ENCODE measurements at places on chromosomes 3 and 15.

DNA sequence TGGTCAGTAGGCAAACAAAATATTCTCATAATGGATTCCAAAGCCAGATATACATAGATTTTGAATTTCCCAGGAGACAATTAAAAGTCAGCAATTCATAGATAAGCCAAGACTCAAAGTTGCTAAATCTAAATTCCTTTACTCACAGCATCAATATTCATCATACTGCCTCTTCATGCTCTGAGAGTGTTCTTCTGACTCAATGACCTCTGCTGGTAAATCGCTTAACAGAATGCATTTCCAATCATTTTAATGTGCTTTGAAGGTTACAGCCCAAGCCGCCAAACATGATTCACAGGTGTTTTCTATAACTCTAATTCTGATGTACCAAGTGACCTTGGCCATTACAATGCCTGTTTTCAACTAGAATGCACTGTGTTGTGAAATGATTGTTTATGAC is 24.2 kb upstream of the SLC4A7 start:
- DNase-seq, result no peak

DNA sequence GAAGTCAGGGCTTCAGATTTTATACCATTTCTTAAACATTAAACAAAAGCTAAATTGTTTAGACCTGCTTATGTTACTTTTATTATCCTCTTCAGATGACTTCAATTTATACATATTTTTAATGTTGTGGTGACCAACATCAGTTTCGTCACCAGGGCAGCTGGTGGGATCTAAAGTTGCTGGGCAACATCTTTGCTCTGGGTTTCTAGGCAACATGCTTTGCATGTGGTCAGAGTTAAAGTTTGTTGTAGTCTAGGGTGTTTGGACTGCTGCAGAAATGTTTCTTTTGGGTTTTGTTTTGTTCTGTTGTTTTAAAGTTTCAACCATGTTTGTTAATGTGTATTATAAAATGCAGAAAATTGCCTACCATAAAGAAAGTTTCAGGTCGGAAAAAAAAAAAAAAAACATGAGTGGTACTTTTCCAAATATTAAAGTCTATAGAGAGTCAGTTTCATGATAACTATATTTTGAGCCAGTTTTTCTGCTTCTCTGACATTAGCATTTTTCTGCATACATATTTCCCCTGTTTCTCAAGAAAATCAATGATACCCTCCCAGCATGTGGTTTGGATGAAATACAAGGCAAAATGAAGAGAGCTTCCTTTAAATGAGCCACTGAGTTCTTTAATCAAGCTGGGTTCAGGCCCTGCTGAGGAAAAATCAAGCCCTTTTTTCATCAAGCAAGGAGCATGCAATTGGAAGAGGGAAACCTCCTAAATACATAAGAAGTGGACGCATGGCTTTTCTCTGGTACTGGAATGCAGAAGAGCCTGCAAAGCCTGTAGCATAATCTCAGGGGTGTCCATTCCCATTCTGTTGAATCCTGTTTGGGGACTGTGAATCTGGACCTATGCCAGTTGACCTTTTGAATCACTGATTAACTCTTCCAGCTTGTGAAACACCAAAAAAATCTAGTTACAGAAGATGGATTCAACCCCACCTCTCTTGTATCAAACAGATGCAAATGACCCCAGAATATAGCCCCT is 35.0 kb upstream of the VGLL3 start:
- DNase-seq, result no peak

DNA sequence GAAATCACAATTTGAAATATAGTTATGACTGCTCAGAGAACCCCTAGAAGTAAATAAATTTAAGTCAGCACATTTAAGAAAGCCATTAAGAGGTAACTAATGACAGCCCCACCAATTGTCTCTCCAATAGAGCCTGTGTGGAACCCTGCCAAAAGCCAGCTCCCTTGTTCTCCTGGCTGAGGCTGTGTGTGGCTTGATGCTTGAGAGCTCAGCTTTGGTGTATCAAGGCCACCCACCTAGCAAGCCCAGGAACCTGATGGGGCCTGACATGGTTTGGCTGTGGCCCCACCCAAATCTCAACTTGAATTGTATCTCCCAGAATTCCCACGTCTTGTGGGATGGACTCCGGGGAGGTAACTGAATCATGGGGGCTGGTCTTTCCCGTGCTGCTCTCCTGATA is 106.9 kb downstream of the LRRN1 start:
- no peak for DNase-seq

DNA sequence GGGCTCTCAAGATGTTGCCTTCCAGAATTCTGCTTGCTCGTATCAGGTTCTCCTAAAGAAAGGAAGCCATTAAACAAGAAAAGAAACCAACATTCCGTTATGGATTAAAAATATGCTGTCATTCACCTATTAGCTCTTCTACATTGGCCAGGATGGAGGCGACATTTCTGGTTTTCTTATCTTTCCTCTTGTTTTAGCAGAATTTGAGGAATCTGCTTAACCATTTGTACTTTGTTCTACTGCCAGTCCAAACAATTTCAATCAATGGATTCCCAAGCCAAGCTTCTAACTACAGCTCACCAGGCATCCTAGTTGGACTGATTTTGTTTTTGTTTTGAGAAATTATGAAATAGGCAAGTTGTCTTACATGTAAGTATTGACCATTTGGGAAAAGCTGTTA is 164.6 kb upstream of the TSC22D2 start:
- no peak for DNase-seq

DNA sequence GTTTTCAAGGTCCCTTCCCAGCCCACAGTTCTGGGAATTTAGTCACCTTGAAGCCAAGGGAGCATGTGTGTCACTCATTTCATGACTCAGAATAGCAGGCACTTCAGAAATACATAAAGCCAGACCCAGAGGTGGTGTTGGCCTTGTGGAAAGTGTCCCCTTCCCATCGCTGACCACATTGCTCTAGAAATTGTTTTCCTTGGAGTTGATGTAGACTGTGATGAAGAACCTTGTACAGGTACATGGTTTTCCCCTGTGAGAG is 158.8 kb downstream of the SLCO3A1 start:
- DNase-seq, result no peak

GRCh38 chr15:32998979-32999672 is 195.4 kb downstream of the FMN1 start:
- no peak for DNase-seq

- no peak for DNase-seq
These were observed 413 bp downstream of the SEC22C start for GRCh38 chr3:42581400-42581708.

DNA sequence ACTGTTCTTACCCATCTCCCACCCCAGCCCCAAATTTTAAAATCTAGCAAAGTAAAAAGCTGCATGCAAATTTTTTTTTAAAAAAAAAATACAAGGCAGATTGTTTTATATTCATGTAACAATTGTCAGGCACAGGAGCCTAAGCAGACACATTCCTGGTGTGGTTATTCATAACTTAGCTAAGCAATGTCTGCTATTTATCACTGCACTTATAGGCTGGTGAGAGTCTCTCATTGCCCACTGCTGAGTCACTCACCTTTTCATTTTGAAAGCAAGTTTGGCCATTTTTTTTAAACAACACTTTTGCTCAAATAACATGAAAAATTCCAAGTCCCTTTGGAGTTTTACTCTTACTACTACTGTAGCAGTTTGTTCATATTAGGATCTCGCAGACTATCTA is 413.9 kb downstream of the RBMS3 start:
- no peak for DNase-seq
